RWPE1 (cell line): ENCODE measurements at places on chromosomes 1 and 21.
A peak's percentile ranks its signal among the peaks of the same experiment; 100 is the strongest.

GRCh38 chr1:6770751-6771440, 14.4 kb upstream of the CAMTA1 start:
- DNase-seq, result peak; percentile 64

GRCh38 chr1:32743380-32744070, 41.0 kb upstream of the SYNC start:
- no peak for DNase-seq

DNA sequence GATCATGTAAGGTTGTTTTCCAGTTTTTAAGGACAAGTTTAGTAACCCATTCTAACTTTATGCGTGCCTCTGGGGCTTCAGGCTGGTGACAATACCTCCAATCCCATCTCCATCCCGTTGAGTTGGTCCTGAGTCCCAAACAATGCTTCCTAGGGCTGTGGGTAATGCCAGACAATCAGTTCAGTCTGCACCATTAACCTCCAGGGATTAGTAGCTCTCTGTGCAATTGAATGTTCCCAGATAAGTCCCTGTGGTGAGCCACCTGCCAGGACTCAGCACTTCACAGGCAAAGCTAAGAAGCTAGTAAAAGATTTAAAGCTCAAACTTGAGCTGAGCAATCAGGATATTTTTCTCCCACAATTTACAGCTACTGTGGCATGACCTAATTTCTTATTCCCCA, 462.2 kb upstream of the PTBP2 start:
- DNase-seq, result no peak

- DNase-seq, result peak; percentile 96
Observed at GRCh38 chr1:168112673-168113305, 23.9 kb downstream of the GPR161 start.

DNA sequence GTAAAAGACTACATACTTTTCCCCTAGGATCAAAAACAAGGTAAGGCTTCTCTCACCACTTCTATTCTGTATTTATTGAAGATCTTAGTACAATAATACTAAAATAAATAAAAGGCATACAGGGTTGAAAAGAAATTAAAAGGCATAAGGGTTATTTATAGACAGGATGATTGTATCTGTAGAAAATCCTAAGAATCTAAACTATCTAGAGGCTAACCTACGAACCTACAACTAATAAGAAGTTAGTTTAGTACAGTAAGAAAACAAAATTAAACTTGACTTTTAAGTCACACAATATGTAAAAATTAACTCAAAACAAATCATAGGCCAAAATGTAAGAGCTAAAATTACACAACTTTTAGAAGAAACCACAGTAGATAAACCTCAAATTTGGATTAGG, 50.4 kb upstream of the ADAM30 start:
- no peak for DNase-seq

- no peak for DNase-seq
Observed at GRCh38 chr1:94332952-94333351, 85.2 kb upstream of the ABCD3 start.

- DNase-seq, result peak; percentile 90
Observed at GRCh38 chr1:179016706-179017382, 8.8 kb upstream of the FAM20B start.

DNA sequence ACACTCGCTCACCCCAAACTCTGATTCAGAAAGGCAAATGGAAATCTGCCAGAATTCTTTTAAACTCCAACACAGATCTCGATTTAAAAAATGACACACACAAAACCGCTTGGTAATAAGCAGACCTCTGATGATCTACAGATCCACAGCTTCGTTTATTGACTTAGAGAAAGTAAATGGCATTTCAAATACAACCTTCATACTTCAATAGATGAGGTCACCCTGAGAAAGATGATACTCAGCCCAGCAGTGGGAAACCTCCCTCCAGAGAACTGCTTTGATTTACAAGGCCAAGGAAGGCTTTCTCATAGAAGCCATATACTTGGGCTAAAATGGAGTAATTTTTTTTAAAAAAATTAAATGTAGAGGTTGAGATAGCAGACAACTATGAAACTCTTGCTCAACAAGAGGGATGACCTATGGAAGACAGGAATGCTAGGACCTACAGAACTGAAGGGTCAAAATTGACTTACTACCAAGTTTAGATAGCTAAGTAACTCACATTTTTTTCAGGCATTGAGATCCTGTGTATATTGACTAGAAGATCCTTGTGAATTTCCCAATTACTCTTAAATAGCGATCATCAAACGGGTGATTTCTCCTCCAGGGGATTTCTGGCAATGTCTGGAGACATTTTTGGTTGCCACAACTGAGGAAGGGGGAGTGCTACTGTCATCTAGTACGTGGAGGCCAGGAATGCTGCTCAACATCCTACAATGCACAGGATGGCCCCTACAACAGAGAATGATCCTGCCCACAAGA, 143.9 kb downstream of the CLIC6 start:
- no peak for DNase-seq

DNA sequence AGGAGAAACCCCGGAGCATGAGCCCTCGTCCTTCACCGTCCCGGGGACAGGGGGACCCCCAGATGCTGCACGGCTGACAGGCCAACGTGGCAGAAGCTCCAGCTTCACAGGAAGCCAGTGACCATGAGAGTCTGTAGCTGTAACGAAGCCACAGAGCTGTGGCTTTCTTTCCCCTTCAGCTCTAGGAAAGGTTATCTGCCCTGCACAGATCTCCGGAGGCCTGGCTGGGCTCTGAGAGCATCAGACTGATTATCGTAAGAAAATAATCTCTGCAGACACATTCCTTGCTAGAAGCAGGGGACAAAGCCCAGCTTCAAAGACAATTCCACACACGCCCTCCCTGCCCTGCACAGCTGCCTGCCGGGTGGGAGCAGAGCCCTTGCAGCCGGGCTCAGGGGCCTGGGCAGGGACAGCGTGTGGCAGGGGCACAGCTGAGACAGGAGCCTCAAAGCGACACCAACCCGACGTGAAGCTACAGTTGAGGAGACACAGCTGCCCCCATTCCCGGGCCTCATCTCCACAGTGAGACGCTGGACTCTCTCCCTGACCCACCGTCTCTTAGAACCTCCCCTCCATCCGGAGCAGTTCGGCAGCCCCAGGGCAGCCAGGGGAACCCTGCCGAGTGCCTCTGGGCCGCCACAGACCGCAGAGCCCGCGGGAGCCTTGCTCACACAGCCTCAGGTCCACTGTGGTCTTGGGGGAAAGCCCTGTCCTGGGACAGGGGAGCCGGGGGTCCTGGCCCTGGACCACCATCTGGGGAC, 30.6 kb downstream of the POFUT2 start:
- no peak for DNase-seq

- no peak for DNase-seq
Observed at GRCh38 chr1:179708434-179709195, 34.5 kb upstream of the FAM163A start.

DNA sequence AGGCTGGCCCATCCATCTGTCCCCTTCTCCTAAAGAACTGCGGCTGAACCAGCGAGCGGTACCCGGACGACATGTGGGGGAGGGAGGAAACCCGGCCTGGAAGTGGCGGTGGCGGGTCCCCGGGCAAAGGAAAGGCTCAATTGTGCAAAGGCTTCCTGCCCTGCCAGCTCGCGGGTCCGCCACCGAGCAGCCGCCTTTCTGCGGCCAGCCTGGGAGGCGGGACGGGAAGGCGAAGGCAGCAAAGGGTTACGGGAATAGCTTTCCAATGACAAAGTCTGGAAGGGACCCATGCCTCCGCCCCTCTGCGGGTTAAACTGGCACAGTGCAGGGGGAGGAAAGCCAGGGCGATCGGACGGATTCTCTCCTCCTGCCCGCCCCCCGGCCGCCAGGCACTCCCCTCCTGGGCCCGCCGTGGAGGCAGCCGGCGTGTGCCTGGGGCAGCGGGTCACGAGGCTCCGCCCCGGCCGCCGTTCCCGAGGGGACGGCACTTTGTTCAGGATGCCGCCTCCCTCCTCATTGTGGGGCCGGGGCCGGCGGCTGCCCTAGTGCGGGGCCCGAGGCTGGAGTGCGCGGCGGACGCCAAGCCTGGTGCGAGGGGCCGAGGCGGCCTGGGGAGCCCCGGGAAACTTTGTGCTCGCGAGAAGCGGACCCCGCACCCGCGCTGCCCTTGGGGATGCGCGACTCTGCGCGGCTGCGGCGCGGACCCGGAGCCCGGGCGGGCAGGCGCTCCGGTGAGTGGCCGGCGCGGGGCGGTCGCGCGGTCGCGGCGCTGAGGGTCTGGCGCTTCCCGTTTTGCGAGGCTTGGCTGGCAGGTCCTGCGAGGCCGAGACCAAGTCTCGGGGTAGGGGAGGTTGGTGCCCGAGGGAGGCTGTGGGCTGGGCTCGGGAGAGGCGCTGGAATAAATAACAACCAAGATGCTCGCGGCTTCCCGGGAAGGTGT, at the start of gene NAV1:
Gene NAV1, plus strand, starts transcription at position 516 of the 940 bp plus-strand sequence. CDS start 83,758 bp downstream, outside the sequence.
- peak; percentile 70 for DNase-seq

- DNase-seq, result no peak
Observed at GRCh38 chr1:192378878-192379277, 62.1 kb downstream of the RGS21 start.

DNA sequence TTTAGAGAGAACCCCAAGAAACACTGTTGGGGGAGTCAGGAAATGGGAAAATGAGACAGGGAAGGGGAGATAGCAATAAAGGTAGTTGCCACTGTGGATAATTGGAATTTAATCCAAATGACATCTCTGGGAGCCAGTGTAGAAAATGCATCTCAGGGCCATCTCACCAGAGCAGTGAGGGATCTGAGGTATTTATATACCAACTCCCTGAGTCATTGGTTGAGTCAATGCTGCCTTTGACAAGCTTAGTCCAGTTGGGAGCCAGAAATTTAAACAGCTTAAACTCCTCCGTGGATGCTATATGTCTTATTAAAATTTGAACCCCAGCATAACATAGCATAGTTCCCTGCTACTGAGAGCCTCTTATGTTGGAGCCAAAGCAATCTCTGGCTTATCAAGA, 140.3 kb downstream of the SLC30A10 start:
- DNase-seq, result no peak

GRCh38 chr1:248183996-248184395, 9.4 kb downstream of the OR2M2 start:
- no peak for DNase-seq

GRCh38 chr1:115989699-115990098, 13.4 kb downstream of the SLC22A15 start:
- no peak for DNase-seq

DNA sequence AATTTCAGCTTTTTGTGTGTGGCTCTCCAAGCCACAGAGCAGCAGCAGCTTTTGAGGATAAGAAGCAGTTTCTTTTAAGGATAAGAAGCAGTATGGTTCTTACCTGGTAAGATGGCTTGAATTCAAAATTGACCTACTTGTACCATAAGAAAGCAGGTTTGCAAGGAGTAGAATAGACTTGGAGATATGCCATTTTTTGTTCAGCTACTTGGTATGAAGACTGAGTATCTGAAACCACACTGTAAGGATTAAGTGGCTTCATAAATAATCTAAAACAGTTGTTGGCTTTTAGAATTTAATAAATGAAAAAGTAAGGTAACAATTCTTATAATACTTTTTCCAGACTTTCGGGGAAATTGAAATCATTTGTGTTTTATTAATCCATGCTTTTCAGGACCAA, 74.2 kb downstream of the ATF6 start:
- no peak for DNase-seq

DNA sequence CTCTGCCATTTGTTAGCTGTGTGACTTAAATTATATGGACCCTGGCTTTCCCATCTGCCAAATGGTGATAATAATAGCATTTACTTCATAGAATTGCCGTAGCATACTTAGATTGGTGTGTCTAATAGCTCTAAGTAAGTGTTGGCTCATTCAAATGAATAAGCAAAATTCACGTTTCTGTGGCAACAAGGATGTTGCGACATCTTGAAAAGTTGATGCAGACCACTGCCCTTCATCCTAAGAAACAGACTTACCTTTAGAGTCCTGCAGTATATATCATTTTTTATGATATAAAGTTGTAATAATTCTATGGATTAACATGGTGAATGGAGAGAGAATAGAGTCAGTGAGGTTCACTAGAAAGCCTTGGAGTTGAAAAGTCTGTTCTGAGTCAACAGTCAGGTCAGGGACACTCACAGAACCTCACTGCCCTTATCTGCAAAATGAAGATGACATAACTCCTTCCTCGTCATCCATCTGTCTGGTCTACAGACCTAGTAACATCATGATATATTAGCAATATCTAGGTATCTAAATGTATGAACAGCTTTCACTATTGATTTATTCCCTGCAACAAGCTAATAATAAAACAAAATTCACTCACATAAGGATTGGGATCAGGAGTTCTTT, 167.3 kb upstream of the C8B start:
- no peak for DNase-seq

DNA sequence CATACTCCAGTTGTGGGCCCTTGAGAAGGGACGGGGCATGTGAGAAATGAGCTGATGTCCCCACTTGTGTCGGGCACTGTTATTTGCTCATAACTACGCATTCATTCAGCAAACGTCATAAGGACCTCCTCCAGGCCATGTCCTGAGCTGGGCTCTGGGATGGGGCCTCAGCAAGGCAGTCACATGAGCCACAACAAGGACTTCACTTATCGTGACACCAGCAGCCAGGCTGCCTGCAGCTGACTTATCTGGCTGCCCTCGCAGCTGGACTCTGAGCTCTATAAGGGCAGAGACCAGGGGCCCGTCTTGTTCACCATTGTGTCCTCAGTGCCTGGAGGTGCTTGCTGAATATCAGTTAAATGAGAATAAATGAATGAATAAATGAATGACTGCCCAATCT, 37.5 kb upstream of the GRIK3 start:
- no peak for DNase-seq
